Spinal cord (tissue), 10 donors: ENCODE measurements at places on chromosomes 6 and 20.

DNA sequence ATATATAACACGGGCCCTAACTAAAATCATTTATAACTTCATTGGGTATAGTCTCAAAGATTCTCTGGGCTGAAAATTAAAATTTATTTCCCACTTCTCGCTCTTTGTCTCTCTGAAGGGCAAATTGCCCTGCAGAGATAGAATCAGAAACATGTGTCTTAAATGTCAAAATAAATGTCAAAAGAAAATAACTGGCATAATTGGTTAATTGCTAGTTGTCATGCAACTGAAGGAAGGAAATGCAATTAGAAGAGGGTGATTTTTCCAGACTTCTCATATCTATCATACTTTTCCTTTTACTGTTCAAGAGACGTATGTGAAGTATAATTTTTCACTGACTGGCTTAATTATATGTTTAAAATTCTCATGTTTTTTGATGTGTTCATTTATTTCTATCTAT, 80.3 kb upstream of the HMGCLL1 start:
- DNase-seq: no peak

DNA sequence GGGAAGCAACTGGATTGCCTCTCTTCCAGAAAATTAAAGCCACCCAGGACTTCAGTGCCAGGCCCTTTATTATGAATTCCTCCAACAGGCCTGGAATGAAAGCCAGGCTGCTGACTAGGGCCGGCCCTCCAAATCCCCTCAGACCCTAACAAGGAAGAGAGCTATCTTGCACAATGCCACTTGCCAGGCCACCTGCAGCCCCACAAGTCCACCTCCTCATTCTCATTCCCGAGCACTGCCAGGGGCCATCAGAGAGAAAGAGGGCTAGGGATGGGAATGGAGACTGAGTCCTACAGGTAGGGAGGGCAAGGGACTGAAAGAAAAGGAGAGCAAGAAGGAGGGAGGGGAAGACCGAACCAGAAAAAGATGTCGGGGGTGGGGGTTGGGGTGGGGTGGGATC, 86.5 kb downstream of the MRPL14 start:
- DNase-seq: no peak

DNA sequence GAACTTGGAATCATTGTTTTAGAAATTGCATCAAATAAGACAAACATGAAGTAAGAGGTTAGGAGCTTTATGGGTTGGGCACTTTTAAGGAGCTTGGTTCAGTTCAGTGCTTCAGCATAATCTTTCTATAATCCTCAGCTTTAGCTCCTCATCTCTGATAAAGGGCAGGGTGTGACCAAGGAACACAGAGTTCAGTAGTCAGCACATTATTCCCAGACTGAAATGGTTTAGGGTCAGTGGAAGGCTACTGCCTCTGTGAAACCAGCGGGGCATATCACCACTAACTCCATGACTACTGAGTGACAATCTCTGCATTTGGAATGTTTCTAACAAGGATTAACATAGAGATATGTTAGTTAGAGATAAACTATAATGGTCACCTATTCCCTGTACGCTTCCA, 36.9 kb downstream of the CRYBG1 start:
- DNase-seq: no peak

DNA sequence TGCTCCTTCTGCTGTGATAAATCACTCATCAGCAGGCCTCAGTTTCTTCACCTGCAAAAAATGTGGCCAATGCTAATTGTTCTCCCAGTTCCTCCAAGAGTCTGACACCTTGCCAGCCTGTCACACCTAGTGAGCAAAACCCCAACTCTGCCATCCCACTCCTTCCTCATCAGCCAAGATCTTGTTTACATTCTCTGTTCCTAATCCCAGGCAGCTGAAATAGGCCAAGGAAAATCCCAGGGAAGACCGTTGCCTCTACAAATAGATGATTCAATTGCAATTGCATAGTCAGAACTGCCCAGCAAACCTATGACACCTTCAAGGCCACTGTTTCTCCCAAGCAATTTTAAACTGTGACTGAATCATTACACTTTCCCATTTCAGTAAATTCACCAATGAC, 78.7 kb downstream of the GMDS start:
- DNase-seq: no peak

- peak; percentile 19 for DNase-seq
Observed at GRCh38 chr6:154359161-154359574, 2.6 kb upstream of the IPCEF1 start.

DNA sequence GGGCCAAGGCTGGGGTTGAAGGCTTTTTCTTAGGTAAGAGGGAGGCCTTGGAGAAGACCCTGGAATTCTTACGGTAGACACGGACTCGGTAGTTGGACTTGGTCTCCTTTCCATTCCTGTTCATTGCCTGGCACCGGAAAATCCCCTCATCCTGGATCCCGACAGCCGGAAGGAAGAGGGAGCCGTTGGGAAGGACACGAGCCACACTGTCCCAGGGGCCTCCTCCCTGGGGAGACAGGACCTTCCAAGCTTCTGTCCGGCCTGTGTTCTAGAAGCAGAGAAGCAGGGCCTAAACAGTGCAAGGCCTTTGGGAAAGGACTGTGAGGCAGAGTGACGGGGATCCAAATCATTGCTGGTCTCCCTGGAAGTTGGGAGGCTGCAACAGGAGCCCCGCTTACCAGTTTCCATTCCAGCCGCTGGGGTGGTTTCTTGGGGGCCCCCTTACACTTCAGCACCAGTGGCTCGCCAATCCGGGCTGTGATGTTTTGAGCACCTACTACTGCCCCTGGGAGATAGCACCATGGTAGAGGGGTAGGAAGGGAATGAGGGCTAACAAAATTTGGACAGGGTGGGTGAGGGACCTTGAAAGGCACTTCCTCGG, 470 bp downstream of the AGER start:
- DNase-seq: no peak

- no peak for DNase-seq
Observed at GRCh38 chr6:109295109-109295773, 87.0 kb downstream of the CD164 start.

- DNase-seq: no peak
Observed at GRCh38 chr20:41619360-41620100, 1.4 kb upstream of the CHD6 start.

GRCh38 chr6:114558153-114558552, 215.3 kb upstream of the HS3ST5 start:
- DNase-seq: no peak
